Fibroblast of the aortic adventitia (primary cell): ENCODE measurements at places on chromosomes 16 and 17.

DNA sequence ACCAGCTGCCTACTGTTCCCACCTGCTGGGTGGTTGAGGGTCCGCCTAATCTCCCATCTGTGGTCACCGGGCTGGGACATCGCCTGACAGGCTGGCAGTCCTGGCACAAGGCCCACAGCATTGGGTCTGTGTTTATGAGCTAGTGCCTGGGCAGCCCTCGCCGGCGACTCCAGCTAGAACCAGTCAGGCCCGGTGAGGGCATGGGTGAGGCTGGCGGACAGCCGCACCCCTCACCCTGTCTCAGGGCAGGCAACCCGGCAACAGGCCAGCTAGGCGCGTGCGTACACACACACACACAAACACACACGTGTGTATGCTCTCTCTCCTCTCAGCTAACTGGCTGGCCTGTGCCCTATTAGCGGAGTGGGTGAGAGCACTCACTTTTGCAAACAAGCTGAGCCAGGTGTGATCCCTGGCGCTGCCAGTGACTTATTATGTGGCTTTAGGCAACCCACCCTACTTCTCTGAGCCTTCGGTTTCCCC, 10.4 kb downstream of the HSD11B2 start:
- DNase-seq = no peak

- peak; percentile 77 for DNase-seq
Observed at GRCh38 chr16:57732037-57732436, 3.5 kb upstream of the KATNB1 start.

DNA sequence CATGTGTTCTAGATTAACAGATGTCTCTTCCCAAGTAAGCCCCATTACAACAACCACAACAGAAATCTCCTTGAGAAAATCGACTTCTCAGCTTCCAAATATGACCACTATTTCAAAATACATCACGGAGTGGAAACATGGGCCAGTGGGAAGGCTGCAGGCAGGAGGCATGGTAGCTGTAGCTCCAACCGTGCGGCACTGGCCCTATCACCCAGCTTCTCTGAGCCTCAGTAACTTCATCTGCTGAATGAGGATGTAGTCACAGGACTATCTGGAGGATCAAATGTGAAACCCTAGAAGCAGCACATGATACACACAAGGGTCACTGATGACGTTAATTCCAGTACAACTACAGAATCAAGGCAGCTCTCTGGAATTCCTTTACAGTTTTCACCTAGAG, 112.2 kb downstream of the VPS53 start:
- DNase-seq = no peak

- no peak for DNase-seq
Observed at GRCh38 chr17:70099294-70099693, 24.3 kb downstream of the KCNJ16 start.

- peak; percentile 87 for DNase-seq
Observed at GRCh38 chr16:75251280-75252048, at the start of gene BCAR1. Gene BCAR1, minus strand, starts transcription at chr16:75251624. Its CDS starts 142 bp downstream, at chr16:75251482.

- DNase-seq = no peak
Observed at GRCh38 chr16:77324729-77325128, 110.1 kb downstream of the ADAMTS18 start.

DNA sequence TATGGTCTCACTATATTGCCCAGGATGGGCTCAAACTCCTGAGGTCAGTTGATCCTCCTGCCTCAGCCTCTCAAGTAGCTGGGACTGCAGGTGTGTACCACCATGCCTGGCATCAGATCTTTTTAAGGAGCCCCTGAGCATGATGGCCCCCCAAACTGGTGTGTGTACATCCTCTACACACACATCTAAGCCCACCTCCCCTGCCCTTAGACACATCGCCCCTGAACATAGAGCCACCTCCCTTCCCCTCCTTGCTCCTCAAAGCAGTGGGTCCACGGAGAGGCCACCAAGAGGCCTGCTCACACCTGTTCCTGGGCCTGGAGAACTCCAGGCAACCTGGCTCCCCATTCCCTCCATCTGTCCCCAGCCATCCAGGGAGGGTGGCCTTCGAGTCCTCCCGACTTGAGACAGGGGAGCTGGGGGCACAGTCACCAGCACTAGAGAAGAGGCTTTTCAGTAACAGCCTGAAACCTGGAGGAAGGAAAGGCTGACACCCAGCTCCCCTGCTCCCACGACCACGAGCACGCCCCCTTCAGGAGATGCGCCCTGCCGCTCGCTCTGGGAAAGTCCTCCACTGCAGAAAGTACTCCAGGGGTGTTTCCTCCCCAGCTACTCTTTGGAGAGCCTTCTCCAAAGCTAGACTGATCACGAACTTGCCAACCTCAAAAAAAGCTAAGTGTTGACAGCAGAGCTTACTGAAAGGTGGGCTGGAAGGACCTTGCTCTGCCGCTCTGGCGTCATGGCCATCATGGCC, 12.6 kb upstream of the PRR29 start:
- DNase-seq = no peak

- no peak for DNase-seq
Observed at GRCh38 chr17:19725486-19725885, 9.1 kb upstream of the SLC47A2 start.
